ENCODE measurements at places on chromosomes 1 and 21.

GRCh38 chr1:204003536-204003935, 69.4 kb upstream of the SOX13 start:
- DNase-seq: no peak

DNA sequence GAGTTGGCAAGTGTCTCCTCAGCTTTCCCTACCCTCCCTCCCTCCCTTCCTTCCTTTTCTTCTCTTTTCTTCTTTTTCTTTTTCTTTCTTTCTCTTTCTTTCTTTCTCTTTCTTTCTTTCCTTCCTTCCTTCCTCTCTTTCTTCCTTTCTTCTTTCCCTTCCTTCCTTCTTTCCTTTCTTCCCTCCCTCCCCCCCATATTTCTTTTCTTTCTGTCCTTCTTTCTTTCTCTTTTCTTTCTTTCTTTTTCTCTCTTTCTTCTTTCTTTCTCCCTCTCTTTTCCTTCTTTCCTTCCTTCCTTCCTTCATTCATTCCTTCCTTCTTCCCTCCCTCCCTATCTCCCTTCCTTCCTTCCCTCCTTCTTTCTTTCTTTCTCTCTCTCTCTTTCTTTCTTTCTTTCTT, 18.6 kb upstream of the TTC22 start:
- no peak for DNase-seq

- no peak for DNase-seq
These were observed 48.0 kb downstream of the TOR3A start for GRCh38 chr1:179129702-179130473.

DNA sequence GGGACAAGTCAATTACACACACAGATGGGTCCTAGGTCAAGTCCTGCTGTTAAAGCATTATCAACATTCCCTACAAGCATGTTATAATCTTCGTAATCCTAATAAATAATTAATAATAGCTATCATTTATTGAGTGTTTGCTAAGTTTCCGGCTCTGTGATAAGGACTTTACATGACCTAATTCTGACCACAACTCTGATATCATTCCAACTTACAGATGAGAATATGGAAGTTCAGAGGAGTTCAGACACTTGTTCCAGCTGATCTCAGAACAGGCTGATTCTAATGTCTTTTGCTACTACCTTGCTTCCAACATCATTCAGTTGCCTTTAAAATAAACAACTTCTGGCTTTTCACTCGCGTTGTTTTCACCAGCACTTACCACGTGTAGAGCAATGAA, 770.1 kb upstream of the CXADR start:
- DNase-seq: no peak

GRCh38 chr21:41362605-41363369, 960 bp downstream of the MX2 start:
- DNase-seq: no peak

DNA sequence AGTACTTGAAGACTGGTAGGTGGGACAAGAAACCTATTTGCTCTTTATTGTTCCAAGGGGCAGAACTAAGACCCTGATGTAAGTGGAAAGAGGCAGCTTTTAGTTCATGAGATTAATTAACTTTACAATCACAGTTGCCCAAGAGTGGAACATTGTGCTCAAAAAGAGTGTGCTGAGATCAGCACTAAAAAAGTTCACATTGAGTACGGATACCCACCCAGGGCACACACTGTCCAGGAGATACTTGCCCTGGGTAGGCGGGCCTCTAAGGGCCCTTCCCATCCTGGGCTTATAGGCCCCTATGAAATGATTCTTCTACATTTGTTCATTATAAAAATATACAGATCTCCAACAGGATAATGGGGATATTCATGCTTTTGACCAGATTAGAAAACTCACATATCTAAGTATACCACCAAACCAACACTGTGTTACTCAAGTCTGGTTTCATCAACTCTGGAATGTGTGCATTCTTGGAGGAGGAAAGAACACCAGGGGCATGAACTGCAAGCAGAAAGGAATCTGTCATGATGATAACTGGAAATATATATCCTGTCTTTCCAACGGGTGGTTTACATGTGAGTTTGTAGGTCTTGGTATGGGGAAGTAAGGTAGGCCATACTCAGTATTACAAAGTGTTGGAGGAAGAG, 626.2 kb downstream of the SMYD3 start:
- DNase-seq: no peak

DNA sequence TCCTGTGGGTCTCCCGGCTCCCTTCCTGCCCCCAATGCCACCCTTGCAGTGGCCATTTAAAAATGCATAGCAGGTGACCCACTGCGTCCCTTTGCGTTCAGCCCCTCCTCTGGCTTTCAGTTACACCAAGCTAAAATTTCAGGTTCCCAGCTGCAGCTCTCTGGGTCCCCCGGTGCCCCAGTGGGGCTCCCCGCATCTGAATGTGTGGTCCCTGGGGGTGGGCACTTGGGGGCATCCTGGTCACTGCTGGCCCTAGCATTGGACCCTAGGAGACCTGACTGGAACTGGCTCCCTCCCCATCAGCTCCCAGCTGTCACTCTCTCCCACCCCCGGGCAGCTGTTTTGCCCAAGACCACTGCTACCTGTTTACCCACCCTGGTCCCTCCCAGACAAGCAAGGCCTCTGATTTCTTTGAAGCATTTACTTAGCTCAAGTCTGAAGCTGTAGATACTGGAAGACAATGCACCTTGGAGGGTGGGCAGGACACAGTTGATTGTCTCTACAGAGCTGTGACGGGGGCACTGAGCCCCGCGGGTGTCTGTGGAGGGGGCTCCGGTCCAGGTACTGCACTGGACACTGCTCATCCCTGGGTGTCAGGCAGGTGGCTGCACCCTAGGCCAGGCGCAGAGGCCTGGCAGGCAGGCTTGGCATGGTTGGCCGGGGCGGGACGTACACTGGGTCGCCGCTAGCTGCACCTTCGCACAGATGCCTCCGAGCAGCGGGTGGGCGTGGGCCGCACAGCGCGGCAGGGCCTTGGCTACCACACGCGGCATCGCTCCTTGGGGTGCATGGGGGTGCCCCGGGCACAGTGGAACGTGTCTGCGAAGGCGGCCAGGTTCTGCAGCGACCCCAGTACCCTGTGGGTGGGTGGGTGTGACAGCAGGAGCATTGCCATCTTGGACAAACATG, 3.9 kb downstream of the PRXL2B start:
- no peak for DNase-seq

DNA sequence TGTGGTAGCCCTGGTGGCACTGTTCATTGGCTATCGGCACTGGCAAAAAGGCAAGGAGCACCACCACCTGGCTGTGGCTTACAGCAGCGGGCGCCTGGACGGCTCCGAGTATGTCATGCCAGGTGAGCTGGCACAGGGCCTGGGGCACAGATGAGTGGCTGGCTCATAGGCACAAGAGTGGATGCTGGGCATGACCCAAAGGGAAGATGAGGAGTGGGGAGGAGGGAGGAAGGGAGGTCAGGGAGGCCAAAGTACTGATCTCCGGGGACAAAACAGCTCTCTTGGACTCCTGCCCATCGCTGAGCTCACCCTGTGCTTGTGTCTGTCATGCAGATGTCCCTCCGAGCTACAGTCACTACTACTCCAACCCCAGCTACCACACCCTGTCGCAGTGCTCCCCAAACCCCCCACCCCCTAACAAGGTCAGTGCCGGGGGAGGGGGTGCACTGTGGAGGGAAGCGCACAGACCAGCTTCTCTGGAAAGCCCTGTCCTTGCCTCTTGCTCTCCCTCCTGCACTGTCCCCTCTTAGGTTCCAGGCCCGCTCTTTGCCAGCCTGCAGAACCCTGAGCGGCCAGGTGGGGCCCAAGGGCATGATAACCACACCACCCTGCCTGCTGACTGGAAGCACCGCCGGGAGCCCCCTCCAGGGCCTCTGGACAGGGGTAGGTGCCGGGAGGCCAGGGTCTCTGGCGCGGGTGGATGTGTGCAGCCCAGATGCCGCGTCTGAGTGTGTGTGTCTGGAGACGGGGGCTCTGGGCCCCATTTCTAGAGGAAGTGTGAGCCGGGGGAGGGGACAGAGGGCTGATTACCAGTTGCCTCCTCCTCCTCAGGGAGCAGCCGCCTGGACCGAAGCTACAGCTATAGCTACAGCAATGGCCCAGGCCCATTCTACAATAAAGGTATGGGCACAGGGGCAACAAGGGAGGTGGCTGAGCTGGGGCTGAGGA, 7.3 kb upstream of the LRRC71 start:
- no peak for DNase-seq

- DNase-seq: no peak
These were observed 216.6 kb downstream of the PLA2G4A start for GRCh38 chr1:187045371-187045770.

DNA sequence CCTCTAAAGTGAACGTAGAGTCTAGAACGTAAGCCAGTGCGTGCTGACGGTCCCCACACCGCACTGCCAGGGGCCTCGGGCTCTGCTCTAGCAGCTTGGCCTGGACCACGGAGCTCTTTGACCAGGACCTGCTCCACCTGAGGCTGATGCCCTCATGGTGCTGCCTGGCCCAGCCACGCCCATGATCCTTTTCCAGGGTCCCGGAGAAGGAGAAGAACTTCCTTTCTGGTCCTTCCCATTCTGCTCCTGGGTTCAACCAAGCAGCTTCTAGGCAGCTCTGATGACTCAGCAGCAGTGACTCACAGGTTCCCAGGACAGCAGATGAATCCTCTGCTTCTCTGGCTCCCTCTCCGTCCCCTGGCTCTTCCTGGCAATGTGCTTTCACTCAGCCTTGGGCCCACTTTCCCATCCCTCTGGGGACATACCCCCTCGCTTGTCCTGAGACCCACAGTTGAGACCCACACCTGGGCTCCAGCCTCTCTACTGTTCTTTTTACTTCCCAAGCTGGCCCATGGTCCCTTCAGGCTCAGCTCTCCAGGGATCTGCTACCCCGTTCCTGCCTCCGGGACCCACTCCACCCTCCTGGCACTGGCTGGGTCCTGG, 246.3 kb upstream of the RAB4A start:
- DNase-seq: no peak

GRCh38 chr1:187605736-187606135, 777.0 kb downstream of the PLA2G4A start:
- no peak for DNase-seq

DNA sequence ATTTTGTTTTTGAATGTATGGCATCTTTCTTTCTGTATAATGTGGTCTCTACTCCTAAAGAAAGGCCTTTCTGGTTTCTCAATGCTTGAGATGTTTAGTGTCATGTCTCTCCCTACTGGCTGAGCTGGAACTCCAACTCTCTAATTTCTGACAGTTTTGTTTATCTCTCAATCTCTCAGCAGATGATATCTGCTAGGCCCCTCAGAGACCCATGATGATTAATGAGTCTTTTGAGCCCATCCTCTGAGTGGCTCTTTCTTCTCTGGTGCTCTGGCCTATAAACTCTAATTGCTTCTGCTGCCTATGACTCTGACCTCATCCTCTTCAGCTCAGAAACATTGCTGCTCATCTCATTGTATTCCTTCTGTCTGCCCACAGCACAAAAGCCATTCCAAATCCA, 46.6 kb downstream of the CRB1 start:
- DNase-seq: no peak

DNA sequence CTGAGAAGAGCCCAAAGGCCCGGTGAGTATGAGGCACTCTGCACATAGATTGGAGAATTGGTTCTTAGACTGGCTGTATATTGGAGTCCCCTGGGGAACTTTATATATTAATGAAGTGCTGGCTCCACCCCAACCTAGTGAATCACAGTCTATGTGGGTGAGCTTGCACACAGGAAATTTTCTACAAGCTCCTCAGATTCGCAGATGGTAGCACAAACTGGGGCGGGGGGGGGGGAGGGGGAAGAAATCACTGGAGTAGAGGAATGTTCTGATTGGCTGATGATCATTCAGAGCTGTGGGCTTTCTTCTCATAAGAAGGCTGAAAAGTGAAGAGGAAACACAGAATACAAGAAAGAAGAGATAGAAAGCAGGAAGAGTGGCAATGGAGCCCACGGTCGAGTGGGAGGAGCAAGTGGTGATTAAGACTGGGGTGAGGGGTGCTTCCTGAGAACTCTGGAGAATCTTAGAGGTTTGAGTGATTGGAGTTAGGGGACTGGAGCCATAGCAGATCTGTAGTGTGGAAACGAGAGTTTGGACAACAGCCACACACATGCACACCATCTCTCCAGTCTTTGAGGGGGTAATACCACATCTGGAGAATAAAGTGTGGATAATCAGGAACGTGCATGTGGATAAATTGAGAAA, 465.9 kb upstream of the DAB1 start:
- no peak for DNase-seq

GRCh38 chr1:168408539-168408865, 127.8 kb downstream of the TBX19 start:
- no peak for DNase-seq

Data from stimulated activated CD4-positive, alpha-beta T cell treated with anti-CD3 and anti-CD28 coated beads, Interleukin-15, amount 100 ng/mL, for 1 hour (primary cell).